Jurkat, Clone E6-1 (cell line): ENCODE measurements at places on chromosomes 2 and 18.

DNA sequence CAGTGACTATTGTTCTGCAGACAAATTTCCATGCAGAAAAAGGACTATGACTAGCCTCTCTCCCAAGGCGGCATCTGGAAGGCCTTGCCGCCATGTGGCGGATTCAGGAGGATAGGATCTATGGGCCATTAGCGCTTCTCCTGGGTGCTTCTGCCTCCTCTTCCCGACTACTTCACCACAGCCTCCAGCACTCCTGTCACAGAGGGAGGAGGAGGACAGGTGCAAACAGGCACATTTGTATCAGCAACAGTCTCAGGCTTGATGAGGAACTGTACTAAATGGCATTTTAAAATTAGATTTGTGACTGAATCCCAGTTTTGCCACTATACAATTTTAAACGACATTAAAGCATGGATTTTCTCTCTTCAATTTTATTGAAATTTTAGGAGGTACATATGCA, 114.9 kb downstream of the NOL10 start:
- DNase-seq: no peak

DNA sequence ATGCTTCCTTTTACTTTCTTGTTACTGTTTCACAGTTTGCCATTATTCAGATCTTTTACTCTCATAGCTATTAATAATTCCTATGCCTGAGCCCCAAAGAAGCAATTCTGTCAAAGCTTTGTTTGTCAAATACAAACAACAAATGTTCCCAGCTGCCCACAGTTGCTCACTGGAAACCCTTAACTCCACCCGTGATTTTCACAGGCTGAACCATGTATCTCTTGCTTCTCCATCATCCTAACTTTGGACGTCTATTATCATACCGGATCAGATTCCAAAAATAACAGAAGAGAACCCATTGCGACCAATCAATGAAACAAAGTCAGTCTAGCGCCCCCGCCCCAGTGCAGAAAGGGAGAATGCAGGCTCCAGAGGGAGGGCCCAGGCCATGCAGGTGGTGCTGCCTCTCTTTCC, 24.2 kb downstream of the COLEC12 start:
- DNase-seq: no peak

DNA sequence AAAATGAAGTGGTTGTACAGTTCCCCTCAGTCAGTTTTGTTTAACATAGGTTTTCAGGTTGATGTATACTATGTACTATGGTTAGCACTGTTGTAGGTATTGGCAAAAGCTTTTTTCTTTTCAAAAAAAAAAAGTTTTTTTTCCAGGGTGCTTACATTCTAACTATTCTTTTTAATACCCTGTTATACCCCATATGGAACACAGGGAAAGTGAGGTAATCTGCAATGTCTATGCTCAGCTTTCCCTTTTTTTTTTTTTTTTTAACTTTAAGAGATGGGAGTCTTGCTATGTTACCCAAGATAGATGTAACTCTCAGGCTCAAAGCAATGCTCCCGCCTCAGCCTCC, 590 bp upstream of the CCDC138 start:
- DNase-seq: no peak

DNA sequence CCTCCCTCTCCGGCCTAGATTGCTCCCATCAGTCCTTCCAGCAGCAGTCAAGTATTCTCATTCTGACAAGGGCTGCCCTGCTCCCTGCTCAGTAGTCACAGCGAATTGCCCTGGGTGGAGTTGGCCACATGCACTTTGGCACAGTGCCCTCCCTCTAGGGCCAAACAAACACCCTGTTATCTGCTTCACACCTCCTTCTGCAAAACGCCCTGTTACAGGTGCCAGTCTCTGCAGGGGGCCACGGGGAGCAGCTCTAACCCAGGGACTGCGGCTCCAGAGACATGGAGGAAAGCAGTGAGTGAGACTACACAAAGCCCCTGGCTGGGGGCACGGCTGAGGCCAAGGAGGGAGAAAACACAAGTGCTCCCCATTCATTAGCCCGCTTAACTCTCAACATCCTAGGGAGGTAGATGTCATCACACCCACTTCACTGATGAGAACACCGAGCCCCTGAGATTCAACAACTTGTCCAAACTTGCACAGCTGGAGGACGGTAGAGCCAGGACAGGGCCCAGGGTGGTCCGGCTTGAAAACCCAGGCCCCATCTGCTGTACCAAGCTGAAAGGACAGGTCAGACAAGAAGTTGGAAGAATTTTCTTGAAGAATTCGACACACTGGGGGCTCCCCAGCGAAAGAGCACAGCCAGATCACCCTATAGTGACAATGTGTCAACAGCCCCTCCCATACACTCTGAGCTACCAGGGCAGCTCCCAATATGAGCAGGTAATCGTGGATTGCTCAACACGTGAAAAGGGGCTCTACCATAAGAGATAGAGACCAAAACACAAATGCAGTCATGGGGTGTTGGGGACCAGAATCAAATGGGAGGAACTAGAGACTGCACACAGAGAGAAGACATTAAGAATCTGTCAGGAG, 8.7 kb upstream of the TFCP2L1 start:
- no peak for DNase-seq

DNA sequence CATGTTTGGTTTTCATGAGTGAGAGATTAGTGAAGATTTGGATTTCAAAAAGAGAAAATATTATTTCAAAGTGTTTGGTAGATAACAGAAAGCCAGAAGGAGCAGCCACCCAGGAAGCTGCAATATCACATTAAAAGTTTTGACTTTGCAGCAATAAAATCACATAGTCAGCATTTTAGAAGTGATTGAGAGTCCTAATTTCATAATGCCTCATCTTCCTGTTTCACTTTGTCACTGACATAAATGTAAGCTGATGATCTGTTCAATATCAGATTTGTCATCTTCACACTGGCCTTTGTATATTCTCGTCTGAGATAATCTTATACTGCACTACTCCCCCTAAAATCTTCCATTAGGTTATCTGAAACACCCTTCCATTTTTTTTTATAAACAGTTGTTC, 690.5 kb downstream of the ADCYAP1 start:
- no peak for DNase-seq

DNA sequence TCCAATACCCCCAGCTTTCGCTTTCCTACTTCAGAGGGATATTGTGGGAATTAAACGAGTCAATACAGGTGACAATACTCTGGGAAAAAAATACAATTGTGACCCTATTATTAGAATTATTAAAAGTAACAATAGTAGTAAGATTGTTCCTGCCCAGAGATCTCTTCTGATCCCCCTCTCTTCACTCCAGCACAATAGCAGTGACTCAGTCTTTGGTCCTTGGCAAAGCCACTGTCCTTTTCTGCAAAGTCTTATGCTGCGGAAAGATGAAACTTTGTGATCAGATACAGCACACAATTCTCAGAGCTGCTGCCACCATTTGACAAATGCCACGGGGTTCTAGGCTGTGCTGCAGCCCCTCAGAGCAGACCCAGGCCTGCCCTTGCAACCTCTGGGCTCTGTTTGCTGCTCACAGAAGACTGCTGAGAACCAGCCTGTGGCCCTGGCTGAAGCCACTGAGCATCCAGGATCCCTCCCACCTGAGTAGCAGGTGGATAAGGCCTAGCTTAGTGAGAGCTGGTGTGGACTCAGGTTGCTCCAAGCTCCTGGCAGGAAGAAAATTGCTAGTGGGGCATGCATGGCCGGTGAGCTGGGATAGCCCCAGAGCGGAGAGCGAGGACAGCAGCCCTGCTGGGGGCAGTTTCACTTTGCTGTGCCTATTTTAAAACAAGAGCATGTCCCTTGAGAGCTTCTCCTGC, 60.1 kb upstream of the ROCK2 start:
- DNase-seq: no peak

GRCh38 chr2:74767618-74768017, 66.3 kb upstream of the HK2 start:
- DNase-seq: no peak

DNA sequence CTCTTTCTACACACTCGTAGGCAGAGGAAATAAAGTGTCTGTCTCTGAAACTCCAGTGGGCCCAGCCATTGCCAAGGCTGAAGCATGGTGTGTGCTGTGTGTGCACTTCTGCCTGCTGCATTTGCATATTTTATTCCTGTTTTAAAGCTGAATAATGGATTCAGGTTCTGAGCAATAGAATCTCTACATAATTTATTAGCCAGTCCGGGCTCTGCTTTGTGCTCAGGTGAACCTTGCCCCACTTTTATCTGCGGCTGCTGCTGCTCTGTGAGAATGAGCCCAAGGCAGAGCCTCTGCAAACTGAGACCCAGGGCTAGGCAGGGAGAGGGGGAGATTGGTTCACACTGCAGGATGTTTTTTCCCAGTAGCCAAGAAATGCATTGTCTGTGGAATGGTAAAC, 64.6 kb upstream of the SH3BP4 start:
- DNase-seq: no peak

DNA sequence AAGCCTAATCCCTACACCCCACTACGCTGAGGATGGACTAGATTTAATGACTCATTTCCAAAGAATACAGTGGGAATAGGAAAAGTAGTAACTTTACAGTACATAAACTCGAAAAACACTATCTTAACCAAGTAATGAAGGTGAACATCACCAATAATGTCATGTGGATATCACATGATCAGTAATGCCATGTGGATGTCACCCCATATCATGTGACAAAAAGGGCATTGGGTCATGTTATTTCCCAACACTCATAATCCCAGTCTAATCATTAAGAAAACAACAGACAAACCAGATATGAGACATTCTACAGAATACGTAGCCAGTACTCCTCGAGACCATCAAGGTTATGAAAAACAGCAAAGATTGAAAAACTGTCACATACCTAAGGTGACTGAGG, 667.3 kb upstream of the CRIM1 start:
- no peak for DNase-seq

DNA sequence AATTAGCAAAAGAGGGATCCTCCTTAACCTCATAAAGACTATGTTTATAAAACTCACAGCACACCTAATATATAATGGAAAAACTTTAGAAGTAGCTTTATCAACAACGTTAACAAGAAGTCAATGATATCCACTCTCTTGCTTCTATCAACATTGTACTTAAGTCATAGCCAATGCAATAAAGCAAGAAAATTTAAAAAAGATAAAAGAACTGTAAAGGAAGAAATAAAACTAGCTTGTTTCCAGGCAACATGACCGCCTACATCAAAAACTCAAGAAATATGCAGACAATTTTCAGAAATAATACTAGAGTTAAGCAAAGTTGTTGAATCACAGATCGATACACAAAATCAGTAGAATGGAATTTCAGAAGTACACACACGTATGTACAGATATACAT, 375.5 kb upstream of the SPRED2 start:
- DNase-seq: no peak

DNA sequence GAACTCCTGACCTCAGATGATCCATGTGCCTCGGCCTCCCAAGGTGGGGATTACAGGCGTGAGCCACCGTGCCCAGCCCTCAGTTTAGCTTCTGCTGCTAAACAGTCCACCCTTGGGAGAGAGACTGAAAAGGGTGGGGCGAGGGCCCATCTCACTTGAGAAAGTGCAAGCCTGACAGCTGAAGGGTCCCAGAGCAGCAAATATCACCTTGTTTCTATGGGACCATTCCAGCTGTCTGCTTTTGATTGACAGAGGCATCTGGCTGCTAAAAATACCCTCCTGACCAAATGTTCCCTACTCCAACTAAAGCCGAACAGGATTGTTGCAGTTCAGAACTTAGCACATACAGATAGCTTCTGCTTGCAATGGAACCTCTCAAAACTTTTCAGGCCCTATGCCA, 436 bp upstream of the SMYD1 start:
- DNase-seq: no peak

DNA sequence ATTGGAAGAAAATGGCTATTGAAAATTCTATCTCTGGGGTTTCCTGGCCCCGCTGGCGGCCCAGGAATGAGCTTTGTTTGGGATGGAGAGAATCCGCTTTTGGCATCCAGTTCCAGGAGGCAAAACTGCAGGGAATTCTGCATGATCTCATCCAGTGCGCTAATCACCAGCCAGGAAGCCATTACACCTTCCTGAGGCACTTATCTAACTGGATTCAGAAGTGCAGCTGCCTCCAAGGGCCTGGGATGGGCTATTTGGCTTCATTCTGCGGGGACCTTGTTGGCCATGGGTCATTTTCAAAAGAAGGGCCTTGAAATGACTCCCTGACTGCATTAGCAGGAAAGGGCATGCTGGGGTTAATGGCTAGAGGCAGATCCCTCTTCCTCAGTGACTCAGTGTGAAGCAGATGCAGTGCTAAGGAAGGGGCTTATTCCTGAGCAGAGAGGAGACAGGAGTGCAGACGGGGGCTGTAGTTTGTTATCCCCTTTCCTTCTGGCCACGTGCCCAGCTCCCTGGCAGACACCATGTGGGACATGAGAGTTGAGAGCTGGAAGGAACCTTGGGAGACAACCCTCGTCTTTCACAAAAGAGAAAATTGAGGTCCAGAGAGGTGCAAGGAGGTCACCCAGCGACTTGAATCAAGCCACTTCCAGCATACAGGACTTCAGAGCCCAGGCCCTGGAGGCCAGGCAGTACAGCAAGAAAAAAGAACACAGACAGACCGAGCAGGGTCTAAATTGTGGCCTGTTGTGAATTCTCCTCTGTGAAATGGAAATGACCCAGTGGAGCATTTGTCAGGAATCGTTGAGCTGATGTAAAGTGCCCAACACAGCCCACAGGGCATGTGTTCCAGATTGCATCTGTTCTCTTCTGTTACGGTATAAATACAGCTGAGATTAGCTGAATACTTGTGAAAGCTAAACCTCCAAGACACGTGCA, 161.8 kb downstream of the PRKCE start:
- DNase-seq: no peak

DNA sequence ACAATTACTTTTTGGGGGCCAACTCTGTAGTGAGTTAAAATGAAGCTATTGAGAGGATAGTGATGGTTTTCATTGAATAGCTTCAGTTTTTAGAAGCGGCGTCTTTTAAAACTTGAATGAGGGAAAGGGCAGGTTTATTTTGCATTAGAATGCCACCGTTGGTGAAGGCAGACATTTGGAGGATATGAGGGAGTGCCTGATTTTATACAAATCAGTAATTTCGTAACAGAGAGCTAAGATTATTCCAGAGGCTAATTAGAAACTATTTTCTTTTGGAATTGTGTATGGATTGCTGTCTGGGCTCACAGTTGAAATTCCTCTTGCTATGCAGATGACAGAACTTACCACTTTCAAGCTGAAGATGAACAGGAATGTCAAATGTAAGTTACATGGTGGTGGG, 67.6 kb downstream of the ITGB1BP1 start:
- DNase-seq: no peak
